Regular cardiac myocyte (primary cell): ENCODE measurements at places on chromosomes 4 and X. TPM values are rescaled to one million over a fixed set of nuclear protein-coding genes. Genes with fewer than 3 reads are reported as not detected.

Gene PNMA3
- total RNA-seq, result under 0.01 and 0.28 TPM in 2 replicates

Gene HELT
- total RNA-seq, result not detected in 2 replicates

Gene NPY5R
- under 0.01 TPM in 1 of 2 replicates, not detected in the other for total RNA-seq

Gene MID2
- 7.7 and 22.3 TPM in 2 replicates for total RNA-seq

Gene VEGFC
- 35.5 and 42.4 TPM in 2 replicates for total RNA-seq

Gene DDIT4L
- total RNA-seq, result 4.6 and 6.2 TPM in 2 replicates

Gene MAGEE1
- total RNA-seq, result 0.96 and 1.4 TPM in 2 replicates

Gene DMRTC1B
- not detected in 2 replicates for total RNA-seq

Gene NAP1L2
- total RNA-seq, result 2.3 and 2.8 TPM in 2 replicates

Gene DAPP1
- not detected in 2 replicates for total RNA-seq

Gene MAGEA2B
- total RNA-seq, result not detected in 2 replicates

Gene CTSO
- 5.9 and 33.0 TPM in 2 replicates for total RNA-seq

Gene SH3BGRL
- total RNA-seq, result 26.8 and 69.9 TPM in 2 replicates

Gene ADGRG4
- not detected in 2 replicates for total RNA-seq
